ENCODE measurements at places on chromosomes 16 and 17.

DNA sequence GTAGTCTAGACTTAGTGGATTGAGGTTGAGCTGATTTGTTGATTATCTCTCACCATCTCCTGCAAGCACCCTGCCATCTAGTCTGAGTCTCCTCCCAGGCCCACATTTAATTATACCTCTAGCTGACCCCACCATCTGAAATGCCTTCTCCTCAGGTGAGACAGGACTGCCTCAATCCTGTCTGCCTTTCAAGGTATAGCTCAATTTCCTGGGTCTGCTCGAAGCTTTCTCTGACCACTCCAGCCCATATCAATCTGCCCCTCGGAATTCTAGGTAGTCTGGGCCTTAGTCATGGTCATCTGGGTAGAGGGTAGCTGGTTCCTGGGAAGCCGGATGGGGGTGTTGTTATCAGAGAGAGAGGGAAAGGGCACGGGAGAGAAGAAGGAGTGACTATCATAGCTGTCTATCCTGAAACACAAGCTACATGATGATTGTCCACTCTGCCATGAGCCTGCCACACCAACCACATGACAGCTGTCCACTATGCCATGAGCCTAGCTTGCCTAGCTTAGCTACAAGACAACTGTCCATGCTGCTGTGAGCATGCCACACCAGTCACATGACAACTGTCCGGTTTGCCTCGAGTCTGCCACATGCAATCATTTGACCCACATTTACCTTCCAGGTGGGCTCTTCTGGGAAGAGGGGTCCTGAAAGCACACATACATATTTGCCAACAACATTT lies 34.4 kb downstream of the LYRM9 start:
- no peak for DNase-seq

DNA sequence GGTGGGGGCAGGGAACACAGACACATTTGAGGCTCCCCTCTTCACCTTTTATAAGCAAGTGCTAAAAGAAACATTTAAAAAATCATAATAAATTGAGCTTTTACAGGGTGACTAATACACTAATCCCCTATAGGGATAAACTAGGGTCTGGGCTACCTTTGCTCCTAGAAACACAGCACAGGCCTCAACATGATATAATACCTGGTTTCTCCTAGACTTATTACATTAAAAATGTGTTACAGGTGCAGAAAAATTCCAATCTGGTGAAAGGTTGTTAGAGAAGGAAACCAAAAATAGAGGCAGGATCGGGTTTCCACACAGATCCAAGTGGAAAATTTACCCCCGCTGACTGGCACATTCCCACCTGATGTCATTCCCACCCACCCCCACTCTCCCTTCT lies 124.7 kb upstream of the NOG start:
- DNase-seq = no peak

- no peak for DNase-seq
Observed at GRCh38 chr17:18156171-18156975, 27.3 kb upstream of the ALKBH5 start.

DNA sequence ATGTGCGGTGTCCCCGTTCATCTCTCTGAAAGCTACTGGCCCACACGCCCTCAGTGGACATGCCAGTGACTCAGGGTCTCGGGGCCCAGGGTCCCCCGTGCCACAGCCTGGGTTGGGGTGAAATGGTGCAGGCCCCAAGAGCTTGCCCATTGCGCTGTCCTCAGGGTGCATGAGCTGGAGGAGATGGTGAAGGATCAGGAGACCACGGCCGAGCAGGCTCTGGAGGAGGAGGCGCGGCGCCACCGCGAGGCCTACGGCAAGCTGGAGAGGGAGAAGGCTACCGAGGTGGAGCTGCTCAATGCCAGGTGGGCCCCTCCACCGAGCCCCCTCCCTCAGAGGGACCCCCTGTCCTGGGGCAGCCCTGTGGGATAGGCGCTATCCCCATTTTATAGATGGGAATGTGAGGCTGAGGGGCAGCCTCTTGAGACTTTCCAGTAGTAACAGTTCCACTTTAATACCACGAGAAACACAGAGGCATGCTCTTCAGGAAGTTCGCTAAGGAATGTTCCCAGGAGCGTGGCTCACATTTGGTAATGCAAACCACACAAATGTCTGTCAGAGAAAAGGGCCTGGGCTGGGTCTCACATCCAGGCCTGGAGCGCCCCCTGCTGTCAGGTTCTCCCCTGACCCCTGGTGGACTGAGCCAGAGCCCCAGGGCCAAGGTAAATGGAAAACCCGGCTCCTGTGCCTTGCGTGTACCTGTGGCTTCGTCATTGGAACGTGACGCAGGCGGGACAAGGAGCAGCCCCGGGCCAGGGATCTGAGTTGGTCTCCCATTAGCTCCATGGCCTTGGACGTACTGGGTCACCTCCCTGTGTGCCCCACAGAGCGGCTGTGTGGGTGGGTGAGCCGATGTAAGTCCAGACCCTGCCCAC lies 133.7 kb downstream of the RAB11FIP4 start:
- peak; percentile 83 for DNase-seq

DNA sequence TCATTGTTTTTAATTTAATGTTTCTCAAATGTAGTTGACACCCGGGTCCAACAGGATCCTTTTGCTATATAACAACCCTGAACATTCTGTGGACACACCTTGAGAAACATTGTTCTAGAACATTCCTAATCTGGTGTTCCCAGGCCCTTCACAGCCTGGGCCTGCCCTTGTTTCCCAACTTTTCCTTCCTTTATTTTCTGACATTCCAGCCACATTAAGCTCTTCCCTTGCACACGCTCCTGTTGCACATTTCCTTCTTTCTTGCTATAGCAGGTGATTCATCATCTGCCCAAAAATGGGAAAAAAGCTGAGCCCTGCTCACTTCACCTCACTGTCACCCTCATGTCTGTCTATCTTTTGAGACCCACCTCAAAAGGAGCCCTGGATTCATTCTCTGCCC lies 67.9 kb upstream of the MARCHF10 start:
- DNase-seq = no peak

DNA sequence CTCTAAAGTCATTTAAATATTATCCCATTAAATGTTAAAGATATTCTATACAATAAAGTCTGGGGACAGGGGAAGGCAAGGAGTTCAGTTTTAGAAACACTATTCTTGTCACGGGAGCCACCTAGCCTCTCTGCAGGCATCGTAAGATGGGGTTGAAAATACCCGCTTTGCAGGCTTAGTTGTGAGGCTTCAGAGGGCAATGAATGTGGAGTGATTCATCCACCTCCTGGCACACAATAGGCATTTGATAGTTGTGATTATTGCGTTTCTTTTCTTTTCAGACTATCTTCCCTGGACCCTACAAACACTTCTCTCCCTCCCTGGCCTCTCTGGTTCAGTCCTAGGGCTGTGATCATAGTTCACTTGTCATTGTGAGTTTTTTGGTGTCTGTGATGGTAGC lies 19.6 kb downstream of the GLP2R start:
- DNase-seq = no peak

DNA sequence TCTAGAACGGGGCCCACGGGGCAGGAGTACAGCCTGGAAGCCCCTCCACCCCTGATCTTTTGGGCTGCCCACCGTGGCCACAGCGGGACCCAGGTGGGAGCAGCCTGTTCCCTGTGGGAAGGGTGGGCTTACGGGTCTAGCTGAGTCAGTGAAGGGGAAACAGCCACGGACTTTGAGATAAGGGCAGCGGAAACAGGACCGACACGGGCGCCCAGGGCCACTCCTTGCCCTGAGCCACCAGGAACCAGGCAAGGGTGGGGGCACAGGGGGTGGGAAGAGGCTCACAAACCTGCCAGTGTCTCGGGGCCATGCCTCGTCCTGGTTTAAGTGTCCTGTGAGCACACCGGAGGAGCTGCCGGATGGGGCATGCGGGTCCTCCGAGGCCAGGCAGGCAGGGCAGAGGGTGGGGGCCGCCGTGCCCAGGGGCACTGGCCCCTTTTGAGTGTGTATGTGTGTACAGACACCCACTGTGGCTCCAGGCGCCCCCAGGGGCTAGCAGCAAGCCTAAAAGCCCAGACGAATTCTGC lies 47.6 kb upstream of the PVALEF start:
- DNase-seq = no peak

- no peak for DNase-seq
Observed at GRCh38 chr16:5231246-5231759, 133.7 kb upstream of the EEF2KMT start.

- DNase-seq = no peak
Observed at GRCh38 chr17:40547785-40548478, 17.3 kb downstream of the CCR7 start.

GRCh38 chr16:89406277-89406888 lies 84.0 kb downstream of the ANKRD11 start:
- DNase-seq = no peak
